Skeletal muscle tissue (tissue), 5 donors: ENCODE measurements at places on chromosomes 3 and 15. TPM values are rescaled to one million over a fixed set of nuclear protein-coding genes. Genes with fewer than 3 reads are reported as not detected.

Gene CTXND1
- 0.52 TPM for total RNA-seq

Gene CATSPER2
- total RNA-seq: 3.1 TPM

Gene SLC6A11
- total RNA-seq: not detected

Gene FAIM
- total RNA-seq: 12.5 TPM

Gene ALDH1A2
- total RNA-seq: 11.0 TPM

Gene ZNF660
- 3.1 TPM for total RNA-seq

Gene SLC6A1
- 2.6 TPM for total RNA-seq

Gene ZDHHC19
- total RNA-seq: not detected

Gene SPINK8
- not detected for total RNA-seq

Gene TRIM69
- 16.7 TPM for total RNA-seq

Gene TM4SF18
- total RNA-seq: 6.3 TPM

Gene PLSCR2
- not detected for total RNA-seq

Gene PLA2G4D
- not detected for total RNA-seq

Gene HTR3E
- not detected for total RNA-seq

Gene CADPS
- total RNA-seq: 1.0 TPM

Gene FBN1
- total RNA-seq: 439 TPM

Gene CAPN3
- 675 TPM for total RNA-seq

Gene SPTBN5
- total RNA-seq: 1.0 TPM

Gene TMF1
- 12.5 TPM for total RNA-seq
